Non-pigmented ciliary epithelial cell (primary cell): ENCODE measurements at places on chromosomes 2 and 18.

DNA sequence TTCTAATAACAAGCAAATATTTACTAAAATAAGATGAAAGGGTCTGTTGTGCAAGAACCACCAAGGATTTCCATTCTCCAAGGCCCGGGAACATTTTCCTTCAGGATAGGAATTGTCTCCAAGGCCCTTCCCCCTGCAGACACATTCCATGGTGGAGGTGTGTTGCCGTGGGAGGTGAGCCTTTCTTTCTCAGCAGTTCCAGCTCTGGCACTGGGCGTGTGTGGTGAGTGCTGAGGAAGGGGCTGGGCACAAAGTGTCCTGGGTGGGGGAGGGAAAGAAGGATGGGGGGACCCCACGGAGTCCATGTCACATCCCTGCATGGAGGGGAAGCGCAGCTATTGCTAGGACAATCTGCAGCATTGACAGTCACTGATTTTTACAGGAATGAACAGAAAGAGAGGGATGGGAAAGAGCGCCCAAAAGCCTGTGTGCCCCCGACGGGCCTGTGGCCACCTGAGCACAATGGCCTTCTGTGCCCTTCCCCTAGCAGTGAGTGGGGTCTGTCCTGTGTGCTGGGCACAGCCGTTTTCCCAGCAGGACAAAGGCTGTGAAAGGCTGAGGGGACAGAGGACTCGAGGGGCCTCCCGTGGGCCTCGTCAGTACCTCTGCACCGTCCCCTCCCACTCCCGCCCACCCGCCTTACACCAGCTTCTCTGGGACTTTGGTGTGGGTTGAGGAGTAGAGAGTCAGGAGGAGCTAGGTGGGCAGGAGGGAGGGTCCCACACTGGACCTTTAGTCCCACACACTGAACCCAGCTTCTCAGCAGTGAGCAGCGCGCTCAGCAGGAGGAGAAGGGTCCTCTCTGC, 79.8 kb downstream of the PTGR3 start:
- no peak for DNase-seq

GRCh38 chr2:47196046-47196445, 40.9 kb upstream of the STPG4 start:
- no peak for DNase-seq

DNA sequence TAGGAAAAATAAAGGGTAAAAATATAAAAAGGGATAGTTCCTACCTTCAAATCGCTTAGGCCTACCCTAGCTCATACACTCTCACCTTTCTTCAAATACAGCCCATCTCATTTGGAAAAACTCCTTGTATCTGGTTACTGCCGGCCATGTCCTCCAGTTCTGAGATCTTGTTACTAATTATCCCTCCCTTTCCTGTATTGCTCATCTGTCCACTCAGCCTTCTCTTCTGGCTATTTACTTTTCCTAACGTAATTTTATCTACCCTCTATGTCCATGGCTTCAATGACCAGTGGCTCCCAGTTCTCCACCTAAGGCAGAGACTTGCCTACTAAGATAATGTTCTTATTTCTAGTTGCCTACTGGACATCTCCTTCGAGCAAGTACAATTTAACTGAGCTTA, 342.9 kb upstream of the ACVR2A start:
- DNase-seq, result no peak

GRCh38 chr2:223692191-223692947, 90.2 kb upstream of the SCG2 start:
- DNase-seq, result no peak

DNA sequence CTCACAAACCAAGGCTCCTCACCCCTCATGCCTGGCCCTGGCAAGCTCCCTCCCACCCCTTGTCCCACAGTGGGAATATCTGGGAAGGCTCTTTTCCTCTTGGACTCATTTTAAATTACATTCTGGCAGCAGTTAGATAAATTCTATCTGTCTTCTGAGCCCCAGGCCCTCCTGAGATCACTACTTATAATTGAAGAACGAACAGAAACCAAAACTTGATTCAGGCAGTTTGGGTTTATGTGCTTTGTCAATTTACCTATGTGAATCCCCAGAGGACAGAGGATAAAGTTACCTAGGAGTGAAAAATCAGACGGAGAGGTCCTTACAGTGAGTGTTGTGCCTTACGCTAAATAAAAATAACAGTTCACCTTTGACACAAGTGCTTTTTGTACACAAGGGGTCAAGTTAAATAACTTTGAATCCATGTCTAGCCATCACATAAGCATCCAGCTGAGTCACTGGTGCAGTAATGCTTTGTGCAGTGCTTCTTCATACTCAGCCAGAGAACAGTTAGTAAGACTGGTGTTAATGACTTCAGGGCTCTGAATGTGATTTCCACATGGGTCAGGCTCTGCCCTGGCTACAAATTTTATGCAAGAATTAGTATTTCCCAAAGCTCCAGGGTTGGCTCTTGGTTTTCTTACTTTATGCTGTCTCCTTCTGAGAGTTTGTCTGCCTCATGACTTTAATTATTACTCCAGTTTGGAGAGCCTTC, 329.3 kb downstream of the INSIG2 start:
- peak; percentile 32 for DNase-seq

DNA sequence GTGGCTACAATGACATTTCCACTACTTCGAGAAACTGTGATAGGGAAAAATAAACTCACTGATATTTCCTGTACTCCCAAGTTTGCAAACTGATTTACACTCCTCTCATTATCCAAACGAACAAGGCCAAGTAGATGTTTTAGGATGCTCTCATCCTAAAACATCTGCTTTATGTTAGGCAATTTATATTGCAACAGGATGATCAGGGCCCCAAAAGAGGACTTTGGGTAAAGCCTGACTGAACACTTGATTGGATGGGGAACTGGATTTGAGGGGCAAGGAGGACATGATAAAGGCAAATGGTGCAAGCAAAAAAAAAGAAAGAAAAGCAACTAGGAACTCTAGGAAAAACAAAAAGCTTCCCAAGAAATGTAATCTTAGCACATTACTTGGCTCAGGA, 2.1 kb upstream of the HES6 start:
- no peak for DNase-seq

GRCh38 chr2:2812117-2812516, 481.0 kb upstream of the MYT1L start:
- no peak for DNase-seq

GRCh38 chr2:64214281-64215115, 70.3 kb upstream of the PELI1 start:
- no peak for DNase-seq

GRCh38 chr2:20990442-20991430, 53.1 kb downstream of the APOB start:
- DNase-seq, result no peak

GRCh38 chr2:202418511-202418910, 42.4 kb downstream of the BMPR2 start:
- no peak for DNase-seq

- DNase-seq, result no peak
These were observed 108.3 kb downstream of the DYSF start for GRCh38 chr2:71561441-71562267.

DNA sequence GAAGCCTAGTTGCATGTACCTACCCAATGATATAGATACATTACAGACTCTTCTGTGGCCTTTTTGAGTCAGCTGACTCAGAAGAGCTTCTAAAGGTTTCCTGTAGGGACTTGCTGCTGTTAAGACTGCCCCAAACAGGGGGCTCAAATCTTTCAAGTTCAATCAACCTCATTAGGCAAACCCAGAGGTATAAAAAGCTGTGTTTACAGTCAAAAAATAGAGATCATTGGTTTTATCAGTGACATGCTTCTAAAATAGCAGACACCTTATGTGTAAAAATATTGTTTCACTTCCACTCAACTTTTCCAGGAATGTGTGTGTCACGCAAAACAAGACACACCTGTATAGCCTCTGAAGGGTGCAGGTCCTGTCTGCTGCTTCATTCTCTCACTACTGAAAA, 624.3 kb upstream of the FANCL start:
- no peak for DNase-seq
